RWPE1 (cell line): ENCODE measurements at places on chromosomes 6 and 20.
A peak's percentile ranks its signal among the peaks of the same experiment; 100 is the strongest.

DNA sequence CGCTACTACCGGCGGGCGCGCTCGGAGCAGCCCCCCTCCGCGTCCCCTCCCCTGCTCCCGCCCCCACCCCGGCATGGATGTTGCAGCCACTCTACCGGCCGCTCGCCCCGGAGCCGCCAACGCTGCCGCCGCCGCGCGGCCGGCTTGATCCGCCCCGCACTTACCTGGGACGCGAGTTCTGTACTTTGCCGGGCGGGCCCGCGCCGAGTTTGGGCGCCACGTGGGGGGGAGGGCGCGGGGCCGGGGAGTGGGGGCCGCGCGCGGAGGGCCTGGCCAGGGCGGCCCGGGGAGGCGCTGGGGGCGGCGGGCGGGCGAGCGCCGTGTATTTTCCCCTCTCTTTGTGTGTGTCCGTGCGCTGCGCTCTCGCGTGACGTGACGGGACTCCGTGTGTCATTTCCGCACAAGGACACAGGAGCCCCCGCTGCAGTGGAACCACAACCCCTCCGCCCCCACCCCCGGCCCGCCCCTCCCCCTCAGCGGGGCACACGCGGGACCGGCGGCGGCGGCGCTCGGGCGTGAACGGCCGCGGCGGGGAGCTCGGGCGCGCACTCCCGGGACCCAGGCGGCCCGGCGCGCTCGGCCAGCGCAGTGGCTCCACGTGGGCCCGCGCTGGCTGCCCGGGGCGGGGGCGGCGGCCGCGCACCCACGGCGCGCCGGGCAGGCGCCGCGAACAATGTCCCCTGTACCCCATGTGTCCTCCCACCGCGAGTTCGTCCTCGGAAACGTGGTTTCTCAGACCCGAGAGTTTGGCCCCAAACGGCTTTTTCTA lies at the start of gene BEND3:
Gene BEND3 (minus strand): TSS at position 590 of the 769 bp plus-strand sequence. CDS start 16,230 bp downstream, outside the sequence.
- DNase-seq, result peak; percentile 42

DNA sequence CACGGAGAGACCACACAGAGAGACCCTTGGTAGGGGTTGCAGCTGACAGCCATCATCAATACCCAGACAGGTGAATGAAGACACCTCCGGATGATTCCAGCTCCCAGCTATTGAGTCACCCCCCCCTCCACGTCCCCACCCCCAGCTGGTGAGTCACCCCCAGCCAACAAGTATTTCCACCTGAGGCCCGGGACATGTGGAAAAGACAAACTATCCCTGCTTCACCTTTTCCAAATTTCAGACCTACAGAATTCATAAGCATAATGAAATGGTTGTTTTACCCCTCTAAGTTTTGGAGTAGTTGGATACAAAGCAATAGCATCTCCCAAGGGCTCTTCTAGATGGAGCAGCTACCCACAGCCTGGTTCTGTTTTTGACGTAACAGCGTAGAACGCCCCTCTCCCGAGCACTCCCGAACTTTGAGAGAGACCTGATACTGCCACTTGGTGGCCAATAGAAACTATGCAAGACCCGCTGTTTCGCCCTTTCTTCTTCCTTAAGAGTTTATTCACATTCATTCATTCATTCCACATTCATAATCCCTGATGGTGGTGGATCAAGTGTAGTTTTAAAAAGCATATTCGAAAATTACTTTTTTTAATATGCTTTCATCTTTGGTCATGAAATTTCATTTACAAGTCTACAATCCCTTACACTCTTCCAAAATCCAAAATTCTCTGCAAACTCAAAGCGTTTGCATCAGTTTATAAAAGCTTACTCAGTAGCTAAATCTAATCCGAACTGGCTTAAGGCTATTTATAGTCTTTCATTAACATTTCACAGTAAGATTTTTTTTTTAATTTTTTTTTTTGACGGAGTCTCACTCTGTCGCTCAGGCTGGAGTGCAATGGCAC lies 15.1 kb upstream of the PPP1R16B start:
- DNase-seq, result peak; percentile 96

GRCh38 chr6:52574709-52575501 lies 2.0 kb downstream of the TRAM2 start:
- DNase-seq, result no peak

- DNase-seq, result no peak
Measured at GRCh38 chr20:22020201-22020600, 314.7 kb downstream of the PAX1 start.

DNA sequence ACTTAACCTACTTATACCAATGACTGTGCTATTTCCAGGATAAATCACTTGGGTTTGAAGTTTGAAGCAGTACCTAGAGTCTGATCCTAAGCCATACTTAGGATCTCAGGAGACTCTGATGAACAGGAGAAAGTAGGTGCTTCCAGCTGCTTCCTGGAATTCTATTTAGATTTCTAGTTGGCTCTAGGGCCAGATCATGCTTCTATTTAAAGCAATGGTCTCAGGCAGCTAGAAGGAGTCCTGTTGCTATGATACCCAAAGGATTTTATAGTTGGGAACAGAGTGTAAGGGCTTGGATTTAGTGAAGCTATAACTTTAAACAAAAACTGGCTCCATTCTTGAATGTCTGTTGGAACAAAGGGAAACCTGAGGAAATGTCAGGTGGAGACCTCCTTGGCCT lies 52.4 kb upstream of the TINAG start:
- no peak for DNase-seq

DNA sequence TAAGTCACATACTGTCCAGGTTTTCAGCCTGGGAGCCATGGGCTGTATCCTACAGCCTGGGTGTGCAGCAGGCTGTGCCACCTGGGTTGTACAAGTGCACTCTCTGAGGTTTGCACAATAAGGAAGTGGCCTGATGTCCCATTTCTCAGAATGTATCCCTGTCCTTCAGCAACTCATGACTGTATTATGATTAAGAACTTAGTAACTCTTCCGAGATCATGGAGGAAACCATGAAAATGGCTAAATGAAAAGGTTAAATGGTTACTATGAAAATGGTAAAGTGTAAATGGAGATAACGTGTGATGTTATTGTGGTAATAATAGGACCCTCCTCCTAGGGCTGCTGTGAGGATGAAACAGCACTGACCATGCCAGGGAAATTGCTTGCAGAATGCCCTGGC lies 227.6 kb downstream of the ANKRD60 start:
- DNase-seq, result no peak

GRCh38 chr6:15444081-15444731 lies 198.3 kb downstream of the JARID2 start:
- no peak for DNase-seq

DNA sequence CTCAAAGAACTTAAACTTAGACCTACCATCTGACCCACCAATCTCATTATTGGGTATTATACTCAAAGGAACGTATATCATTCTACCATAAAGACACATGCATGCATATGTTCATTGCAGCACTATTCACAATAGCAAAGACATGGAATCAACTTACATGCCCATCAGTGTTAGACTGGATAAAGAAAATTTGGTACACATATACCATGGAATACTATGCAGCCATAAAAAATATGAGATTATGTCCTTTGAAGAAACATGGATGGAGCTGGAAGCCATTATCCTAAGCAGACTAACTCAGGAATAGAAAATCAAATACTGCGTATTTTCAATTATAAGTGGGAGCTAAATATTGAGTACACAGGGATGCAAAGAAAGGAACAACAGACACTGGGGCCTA lies 166.4 kb upstream of the GLP1R start:
- no peak for DNase-seq

GRCh38 chr6:132017942-132018341 lies 66.8 kb upstream of the CCN2 start:
- DNase-seq, result no peak
